ENCODE measurements at places on chromosomes 7 and 10. TPM values are rescaled to one million over a fixed set of nuclear protein-coding genes. Genes with fewer than 3 reads are reported as not detected.

The CFAP46 gene
- not detected for total RNA-seq

The WDFY4 gene
- total RNA-seq, result 1.1 TPM

The MYL10 gene
- not detected for total RNA-seq

The HTR5A gene
- not detected for total RNA-seq

The VPS37D gene
- total RNA-seq, result 6.9 TPM

The TRPV6 gene
- total RNA-seq, result 12.5 TPM

The PKD2L1 gene
- total RNA-seq, result not detected

The ZFAND2A gene
- 26.0 TPM for total RNA-seq

The ZNF479 gene
- total RNA-seq, result not detected

The CELF2 gene
- 21.1 TPM for total RNA-seq

The PLAU gene
- total RNA-seq, result 12.7 TPM

The SPRN gene
- total RNA-seq, result not detected

The SPAM1 gene
- total RNA-seq, result not detected

The PTPRN2 gene
- 1.6 TPM for total RNA-seq

The GPR15LG gene
- total RNA-seq, result 20.3 TPM

The OR9A2 gene
- total RNA-seq, result not detected

The BEND7 gene
- total RNA-seq, result 7.0 TPM

The RARRES2 gene
- 20.1 TPM for total RNA-seq

The AZGP1 gene
- total RNA-seq, result 519 TPM

The TUBAL3 gene
- 0.93 TPM for total RNA-seq

The IL6 gene
- total RNA-seq, result 1.7 TPM

The RNF148 gene
- total RNA-seq, result 0.25 TPM

The C10orf62 gene
- total RNA-seq, result 0.32 TPM

The PANK1 gene
- total RNA-seq, result 24.6 TPM

The NANOS1 gene
- total RNA-seq, result 0.34 TPM

The FLNC gene
- total RNA-seq, result 7.2 TPM

The GPR26 gene
- not detected for total RNA-seq

The HOXA6 gene
- total RNA-seq, result 13.3 TPM

The PRSS37 gene
- not detected for total RNA-seq

The ZNF488 gene
- total RNA-seq, result 0.80 TPM

The C10orf71 gene
- total RNA-seq, result not detected

The GHRHR gene
- not detected for total RNA-seq

The DNAJC2 gene
- 8.7 TPM for total RNA-seq

The LAMTOR4 gene
- 727 TPM for total RNA-seq

The ALOX5 gene
- 7.4 TPM for total RNA-seq

The ARHGEF35 gene
- total RNA-seq, result 18.6 TPM

The IFIT3 gene
- 1.9 TPM for total RNA-seq

The PLCE1 gene
- 0.25 TPM for total RNA-seq

The TFEC gene
- 0.81 TPM for total RNA-seq

The UTF1 gene
- not detected for total RNA-seq

The TMEM236 gene
- 0.22 TPM for total RNA-seq

The CABCOCO1 gene
- total RNA-seq, result 0.46 TPM

The OR2A5 gene
- total RNA-seq, result not detected

The PRF1 gene
- 0.36 TPM for total RNA-seq

The ING3 gene
- total RNA-seq, result 11.4 TPM

The CCDC172 gene
- total RNA-seq, result not detected

The PDZD7 gene
- 2.2 TPM for total RNA-seq

The SAP25 gene
- not detected for total RNA-seq

All from lower leg skin (tissue), 4 donors.